ENCODE measurements at places on chromosomes 5 and 9. TPM values are rescaled to one million over a fixed set of nuclear protein-coding genes. Genes with fewer than 3 reads are reported as not detected.

GRCh38 chr5:1492757-1493156, 31.0 kb downstream of the LPCAT1 start:
- no peak for DNase-seq

DNA sequence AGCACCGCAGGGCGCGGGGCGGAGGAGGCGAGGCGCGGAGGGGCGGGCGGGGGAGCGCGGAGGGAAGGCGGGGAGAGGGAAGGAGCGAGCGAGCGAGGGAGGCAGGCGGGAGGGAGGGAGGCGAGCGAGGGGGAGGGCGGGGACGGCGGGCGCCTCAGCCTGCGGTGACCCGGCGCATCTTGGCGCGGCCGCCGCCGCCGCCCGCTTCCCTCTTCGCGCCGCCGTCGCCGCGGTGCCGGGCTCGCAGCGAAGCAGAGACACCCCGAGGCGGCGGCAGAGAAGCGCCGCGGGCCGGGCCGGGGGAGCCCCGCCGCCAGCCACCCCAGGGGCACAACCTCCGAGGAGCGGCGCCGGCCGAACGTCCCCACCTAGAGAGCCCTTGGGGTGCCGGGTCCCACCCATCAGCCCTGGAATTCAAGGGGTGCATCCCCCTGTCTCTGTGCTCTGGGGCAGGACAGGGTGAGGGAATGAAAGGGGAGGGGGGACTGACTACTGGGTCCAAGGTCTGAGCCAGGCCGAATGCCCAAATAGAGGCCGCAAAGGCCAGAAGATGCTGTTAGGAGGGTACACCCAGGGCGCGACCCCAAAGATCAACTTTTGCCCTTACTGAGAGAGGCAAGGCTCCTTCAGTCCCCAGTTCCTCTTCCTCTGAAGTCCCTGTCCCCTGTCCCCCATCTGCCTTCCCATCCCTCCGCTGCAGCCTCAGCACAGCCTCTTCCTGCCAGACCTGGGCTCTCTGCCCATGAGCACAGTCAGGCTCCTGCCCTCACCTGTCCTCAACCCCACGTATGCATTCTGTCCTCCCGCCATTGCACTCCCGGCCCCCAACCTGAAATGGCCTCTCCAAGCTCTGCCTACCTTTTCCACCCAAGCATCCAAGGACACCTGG, at the start of gene ADAMTS2:
Gene ADAMTS2 (minus strand): TSS at position 29 of the 889 bp plus-strand sequence. CDS start 133 bp downstream, outside the sequence.
- DNase-seq: peak; percentile 56

DNA sequence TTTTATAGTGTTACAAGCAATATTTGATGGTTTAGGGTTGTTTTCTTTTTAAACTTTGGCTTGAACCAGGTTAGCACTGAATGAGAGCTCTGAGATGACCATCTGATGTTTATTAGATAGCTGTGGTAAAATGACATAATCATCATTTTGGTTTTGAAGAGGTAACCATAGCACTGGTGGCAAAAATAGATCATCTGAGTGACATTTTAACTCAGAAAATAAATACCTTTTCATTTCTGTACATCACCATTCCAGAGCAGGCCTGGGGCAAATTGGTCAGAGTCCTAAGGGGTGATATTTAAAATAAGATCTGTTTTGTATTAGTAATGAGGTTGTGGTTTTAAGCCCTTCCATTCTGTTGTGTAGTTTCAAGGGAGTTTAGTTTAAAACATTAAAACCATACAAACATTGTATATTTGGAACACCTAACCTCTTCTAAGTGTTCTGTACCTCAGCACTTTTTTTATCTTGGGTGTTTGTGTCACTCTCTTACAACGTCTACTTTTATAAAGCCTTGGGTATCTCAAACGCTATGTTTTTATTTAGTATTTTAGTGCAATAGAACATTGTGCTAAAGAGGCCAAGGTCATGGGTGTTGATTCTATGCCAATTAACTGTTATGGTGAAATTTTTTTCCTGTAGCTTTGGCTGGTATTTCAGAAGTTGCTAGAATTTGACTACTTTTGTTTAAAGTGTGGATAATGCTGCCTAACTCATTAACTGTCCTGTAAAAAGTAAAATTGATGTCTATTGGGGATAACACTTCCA, 166.1 kb downstream of the CD180 start:
- peak; percentile 27 for DNase-seq

DNA sequence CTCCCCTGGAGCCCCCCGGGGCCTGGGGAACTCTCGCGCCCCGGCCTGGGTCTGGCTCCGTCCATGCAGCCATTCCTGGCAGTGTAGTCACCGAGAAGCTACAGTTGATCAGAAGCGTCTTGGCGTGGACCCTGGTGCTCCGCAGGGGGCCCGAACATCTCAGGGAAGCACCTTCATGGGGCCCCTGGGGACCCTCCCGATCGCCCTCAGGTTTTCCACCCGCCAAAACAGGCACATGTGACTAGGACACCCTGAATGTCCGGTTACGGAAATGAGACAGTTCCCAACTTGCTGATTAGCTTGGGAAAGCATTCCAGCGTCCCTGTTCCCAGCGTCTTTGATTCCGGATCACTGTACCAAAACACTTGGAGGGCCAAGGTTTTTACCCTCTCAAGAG, 472 bp downstream of the FBXO4 start:
- peak; percentile 24 for DNase-seq

- no peak for DNase-seq
Observed at GRCh38 chr9:129500161-129500862, 120.6 kb downstream of the C9orf50 start.

GRCh38 chr5:53503562-53504218, 23.3 kb downstream of the FST start:
- DNase-seq: peak; percentile 27

- no peak for DNase-seq
Observed at GRCh38 chr9:92704528-92704927, 34.6 kb upstream of the IPPK start.

- no peak for DNase-seq
Observed at GRCh38 chr5:140925806-140926442, at the start of gene PCDHAC1. PCDHAC1 (plus strand) TSS chr5:140926299; CDS start chr5:140926893, 594 bp downstream.

DNA sequence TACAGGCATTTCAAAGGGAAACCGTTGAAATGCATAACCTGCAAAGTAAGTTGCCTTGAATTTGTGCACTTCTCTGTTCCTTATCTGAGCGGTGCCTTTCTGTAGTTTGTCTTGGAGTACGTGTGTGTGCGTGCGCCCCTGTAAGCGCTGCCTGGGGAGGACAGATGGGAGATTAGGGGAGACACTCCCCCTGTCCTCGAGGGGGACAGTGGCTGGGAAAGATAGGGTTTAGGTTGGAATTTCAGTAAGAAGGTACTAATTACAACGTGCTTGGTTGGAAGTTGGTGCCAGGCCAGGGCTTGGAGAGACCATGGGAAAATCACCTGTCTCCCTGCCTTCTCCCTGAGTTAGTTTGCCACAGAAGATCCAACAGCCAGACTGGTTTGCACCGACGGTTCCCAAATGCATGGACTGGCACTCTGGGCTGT, 73.2 kb downstream of the PIK3R1 start:
- no peak for DNase-seq

DNA sequence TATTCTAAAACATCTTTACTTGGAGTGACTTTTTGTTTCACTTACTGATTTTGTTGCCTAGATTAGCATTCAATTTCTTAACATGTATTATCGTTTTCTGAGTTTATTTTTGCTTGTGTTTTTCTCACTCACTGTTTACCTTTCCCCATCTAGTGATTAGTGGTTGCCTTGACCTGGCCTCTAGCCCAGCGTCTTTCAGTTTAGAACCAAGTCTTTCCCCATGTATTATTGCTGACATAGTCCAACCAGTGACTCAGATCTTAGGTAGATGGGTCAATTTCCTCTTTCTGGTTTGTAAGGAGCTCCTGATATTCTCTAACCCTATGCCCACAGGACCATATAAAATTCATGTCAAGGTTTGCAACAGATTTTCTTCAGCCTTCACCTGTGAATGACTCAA, 135.5 kb downstream of the PRR16 start:
- DNase-seq: peak; percentile 84

DNA sequence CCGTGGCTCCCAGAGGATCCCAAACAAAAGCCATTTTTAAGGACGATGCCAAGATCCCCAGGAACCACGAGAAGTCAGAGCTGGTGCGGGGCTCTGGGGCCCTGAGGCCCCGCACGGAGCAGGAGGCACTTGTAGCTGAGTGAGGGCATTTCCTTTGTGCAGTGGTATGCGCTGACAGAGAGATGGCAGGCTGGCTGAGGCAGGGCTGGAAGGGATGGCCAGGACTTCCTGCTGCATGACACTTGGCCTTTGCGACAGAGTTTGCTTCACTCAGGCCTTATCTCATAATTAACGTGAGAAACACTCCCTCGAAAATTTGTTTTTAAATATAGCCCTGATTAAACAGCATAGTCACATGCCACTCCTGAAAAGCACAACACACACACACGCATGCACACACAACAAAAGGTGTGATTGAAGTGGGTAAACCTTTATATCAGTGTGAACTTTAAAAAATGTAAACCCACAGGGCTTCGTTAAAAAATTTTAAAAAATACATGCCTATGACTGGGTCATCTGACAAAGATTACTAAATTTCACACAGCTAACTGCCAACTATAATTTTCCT, 536.6 kb downstream of the PDE4D start:
- DNase-seq: no peak

- DNase-seq: no peak
Observed at GRCh38 chr5:21159510-21160059, 1171.6 kb upstream of the CDH18 start.

DNA sequence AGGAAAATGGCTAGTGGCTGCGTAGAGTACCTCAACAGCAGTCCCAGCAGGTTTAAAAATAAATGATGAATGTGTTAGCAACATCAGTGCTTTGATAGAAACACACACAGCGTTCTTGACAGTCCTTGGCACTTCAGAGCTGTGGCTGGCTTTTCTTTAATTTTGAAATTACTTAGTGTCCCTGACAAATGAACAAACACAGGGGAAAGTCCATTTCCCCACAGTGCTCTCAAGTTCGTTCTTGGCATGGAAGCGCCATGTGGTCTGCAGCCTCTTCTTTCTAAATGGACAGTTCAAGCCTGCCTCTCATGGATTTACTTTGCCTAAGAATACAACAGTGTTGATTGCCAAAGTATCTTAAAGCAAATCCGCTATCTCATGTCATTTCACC, 102.2 kb downstream of the ADAMTS12 start:
- DNase-seq: no peak

DNA sequence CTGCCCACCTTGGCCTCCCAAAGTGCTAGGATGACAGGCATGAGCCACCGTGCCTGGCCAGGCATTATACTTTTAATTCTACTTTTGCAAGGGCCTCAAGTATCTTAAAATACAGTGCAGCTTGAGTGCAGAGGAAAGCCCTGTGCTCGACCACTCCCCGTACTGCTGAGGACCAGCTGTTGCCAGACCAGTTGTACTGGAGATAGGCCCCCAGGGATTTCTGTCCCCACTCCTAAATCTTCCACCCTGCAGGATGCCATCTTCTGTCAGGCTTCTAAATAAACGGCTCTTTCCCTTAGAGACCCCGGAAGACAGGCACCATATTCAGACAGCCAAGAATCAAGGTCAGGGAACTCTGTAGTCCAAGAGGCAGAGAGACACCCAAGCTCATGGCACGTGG, 16.6 kb upstream of the PSMD5 start:
- DNase-seq: no peak

- DNase-seq: no peak
Observed at GRCh38 chr9:81605170-81605670, 84.1 kb downstream of the TLE1 start.

- DNase-seq: no peak
Observed at GRCh38 chr5:11734369-11734768, 169.9 kb downstream of the CTNND2 start.

DNA sequence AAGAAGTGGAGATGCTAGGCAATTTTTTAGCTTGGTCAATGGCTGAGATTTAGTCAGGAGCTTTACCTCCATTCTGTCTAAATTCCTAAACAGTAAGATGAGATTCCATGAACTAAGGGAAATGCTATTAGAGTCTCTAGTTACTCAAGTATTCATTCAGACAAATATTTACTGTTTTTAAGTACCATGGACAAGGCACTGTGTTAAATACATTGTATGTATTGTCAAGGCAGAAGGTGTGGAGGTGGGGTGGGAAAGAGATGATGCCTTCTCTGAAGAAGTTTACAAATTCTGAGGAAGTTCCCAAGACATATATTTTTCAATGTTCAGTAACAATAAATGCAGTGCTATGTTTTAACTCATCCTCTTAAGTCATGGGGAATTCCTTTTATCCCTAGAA, 459.9 kb upstream of the NMUR2 start:
- no peak for DNase-seq

- DNase-seq: no peak
Observed at GRCh38 chr5:1883120-1883924, 597 bp upstream of the IRX4 start.

- no peak for DNase-seq
Observed at GRCh38 chr5:132673488-132673887, 301 bp upstream of the IL4 start.

DNA sequence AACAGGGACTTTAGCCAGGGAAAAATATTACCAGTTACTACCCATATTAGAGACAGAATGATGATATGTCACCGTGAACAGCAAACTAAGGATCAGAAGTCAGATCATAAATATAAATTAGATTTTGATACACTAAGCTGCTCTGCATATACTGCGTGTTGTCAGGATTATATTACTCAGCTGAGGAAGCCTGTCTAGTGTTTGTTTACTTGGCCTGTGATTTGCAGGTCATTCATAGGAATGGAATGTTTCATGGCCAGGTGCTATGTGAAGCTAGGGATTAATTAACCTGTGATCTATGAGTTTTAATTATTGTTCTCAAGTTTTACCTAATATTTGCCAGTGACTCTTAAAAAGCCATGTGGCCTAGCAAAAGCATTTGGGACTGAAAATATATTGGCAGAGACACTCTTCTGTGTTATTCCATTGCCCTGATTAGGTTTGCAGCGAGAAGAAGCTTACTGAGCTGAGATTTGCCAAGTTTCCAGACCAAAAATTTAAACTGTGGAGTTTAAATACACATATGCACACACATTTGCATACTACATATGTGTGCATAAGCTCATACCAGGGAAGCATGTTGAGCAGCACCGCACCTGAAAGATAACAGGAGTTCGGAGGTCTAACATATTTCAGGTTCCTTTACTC, 496.3 kb upstream of the GRIA1 start:
- no peak for DNase-seq

DNA sequence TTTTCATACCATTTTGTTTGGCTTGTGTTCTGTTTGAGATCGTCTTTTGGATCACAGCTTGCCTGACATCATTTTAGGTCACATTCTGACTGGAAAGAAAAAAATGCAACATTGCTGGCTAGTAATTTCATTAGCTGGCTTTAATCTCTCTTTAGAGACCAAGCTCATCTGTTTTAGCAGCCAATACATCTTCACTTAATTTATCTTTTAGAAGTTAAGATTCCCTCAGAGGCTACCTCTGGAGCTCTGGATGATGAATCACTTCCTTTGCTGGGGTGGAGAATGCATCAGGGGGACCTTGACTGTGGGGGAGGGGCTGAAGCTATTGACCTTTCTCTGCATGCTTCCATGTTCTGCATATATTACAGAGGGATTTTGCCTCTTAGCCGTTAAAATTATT, 181.5 kb upstream of the OTULINL start:
- peak; percentile 76 for DNase-seq

CCL27 gene
- total RNA-seq: 0.18 TPM

LEAP2 gene
- total RNA-seq: under 0.01 TPM

APBA1 gene
- total RNA-seq: 3.8 TPM

CDC20B gene
- not detected for total RNA-seq

ANKRD34B gene
- not detected for total RNA-seq

ASTN2 gene
- 6.8 TPM for total RNA-seq

Measured in IMR-90 (cell line).